ENCODE measurements at places on chromosomes 5 and 9.
A peak's percentile ranks its signal among the peaks of the same experiment; 100 is the strongest.

- DNase-seq: no peak
These were observed 250.0 kb upstream of the MPDZ start for GRCh38 chr9:13529321-13530104.

GRCh38 chr9:99050292-99050911 is 54.5 kb upstream of the TGFBR1 start:
- DNase-seq: no peak

GRCh38 chr5:143649937-143650621 is 161.9 kb upstream of the HMHB1 start:
- DNase-seq: no peak

DNA sequence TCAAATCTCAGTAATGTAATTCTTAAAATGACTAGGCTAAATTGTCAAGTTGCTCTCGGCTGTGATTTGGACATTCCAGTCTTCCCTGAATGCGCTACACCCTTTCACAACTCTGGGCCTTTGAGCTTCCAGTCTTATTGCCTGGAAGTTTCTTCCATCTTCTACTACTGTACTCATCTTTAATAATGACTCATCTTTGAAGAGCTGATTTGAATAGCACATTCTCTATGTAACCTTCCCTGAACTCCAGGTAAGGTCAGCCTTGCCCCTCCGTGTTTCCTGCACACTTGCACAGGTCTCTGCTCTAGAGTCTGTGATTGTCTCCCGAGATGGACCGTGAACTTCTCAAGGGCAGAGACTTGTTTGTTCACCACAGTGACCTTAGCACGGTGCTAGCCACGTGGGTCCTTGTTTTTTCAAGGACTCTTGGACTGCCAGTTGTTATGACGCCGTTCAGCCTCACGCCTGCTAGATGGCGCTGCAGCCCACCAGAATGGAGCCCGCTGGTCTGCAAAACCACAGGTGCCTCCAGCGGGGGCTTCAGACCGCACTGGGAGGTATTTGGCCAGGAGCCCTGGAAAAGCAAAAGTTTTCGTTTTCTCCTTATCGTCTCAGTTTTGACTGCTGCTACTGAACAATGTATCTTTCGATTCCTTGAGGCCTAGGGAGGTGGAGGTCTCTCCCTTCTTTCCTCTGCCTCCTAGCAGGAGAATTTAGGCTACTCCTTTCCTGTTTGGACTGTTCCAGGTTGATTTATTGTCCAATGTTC is 44.4 kb downstream of the SEC61B start:
- peak; percentile 20 for DNase-seq

GRCh38 chr5:119058979-119059529 is 11.8 kb upstream of the DMXL1 start:
- DNase-seq: no peak

DNA sequence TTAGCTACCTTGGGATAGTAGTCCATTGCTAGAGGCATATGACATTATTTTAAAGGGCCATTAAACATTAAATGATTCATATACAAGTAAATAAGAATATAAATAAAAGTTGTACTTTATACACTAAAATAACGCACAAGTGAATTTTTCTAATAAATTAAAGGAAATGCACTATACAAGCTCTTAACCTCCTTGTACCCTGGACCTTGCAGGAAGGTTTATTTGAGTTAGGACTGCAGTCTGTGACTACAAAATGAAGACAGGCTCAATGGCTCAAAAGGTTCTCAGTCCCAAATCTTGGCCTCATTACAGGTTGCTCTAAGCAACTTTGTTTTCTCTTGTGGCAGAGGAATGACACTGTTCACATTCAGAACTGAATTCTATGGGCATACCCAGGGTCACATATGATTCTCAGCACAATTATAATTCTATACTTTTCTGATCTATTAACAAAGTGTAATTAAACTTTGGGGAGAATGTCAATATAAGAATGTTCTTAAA is 34.4 kb downstream of the FEM1C start:
- DNase-seq: no peak

DNA sequence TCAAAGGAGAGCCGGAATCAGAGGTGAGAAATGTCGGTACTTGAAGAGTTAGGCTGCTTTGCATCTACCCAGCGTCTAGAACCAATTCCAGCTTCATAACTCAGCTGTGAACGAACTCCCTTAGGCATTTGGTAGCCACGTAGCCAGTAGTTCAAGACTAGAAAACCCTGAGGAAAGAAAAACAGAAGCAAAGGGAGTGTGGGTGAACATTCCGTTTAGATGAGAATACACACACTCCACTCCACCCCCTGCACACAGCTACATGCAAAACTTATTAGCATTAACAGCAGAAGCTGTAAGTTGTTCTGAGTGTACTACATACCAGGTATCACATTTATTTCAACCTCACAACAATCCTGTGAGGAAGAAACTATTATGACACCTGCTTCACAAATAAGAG is 78.3 kb downstream of the SMIM23 start:
- no peak for DNase-seq

All from T-helper 1 cell (primary cell).